ENCODE measurements at places on chromosomes 2 and 18.

- DNase-seq, result peak; percentile 43
Observed at GRCh38 chr2:151774506-151774905, 40.2 kb upstream of the NEB start.

DNA sequence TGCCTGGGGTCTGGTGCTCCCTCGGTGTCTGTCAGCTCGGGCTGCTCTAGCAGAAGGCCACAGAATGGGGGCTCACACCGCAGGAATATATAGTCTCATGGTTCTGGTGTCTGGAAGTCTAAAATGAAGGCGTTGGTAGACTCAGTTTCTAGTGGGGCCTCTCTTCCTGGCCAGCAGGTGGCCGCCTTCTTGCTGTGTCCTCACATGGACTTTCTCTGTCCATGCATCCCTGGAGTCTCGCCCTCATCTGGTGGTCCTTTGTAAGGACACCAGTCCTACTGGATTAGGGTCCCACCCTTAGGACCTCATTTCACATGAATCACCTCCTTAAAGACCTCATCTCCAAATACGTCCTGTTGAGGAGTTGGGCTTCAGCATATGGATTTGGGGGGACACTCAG, 65.7 kb downstream of the RRM2 start:
- no peak for DNase-seq

- DNase-seq, result no peak
Observed at GRCh38 chr18:13051950-13052349, 60.8 kb downstream of the CEP192 start.

GRCh38 chr2:223997938-223998337, 40.7 kb downstream of the MRPL44 start:
- DNase-seq, result peak; percentile 41

DNA sequence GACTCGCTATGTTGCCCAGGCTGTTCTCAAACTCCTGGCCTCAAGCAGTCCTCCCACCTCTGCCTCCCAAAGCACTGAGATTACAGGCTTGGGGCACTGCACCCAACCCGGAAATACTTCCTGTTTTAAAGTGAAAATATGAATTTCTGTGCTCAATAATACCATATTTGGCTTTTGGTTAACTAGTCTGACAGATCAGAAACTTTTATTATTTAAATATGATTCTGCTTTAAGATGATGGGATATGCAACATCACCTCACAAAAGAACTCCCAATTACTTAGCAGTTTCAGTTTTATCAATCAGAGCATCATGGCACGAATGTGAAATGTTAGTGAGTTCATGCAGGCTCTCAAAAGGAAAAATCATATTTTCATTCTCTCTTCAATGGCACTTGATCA, 120.6 kb downstream of the PTRHD1 start:
- DNase-seq, result no peak

GRCh38 chr2:201907563-201907881, 101.2 kb downstream of the CDK15 start:
- DNase-seq, result no peak

DNA sequence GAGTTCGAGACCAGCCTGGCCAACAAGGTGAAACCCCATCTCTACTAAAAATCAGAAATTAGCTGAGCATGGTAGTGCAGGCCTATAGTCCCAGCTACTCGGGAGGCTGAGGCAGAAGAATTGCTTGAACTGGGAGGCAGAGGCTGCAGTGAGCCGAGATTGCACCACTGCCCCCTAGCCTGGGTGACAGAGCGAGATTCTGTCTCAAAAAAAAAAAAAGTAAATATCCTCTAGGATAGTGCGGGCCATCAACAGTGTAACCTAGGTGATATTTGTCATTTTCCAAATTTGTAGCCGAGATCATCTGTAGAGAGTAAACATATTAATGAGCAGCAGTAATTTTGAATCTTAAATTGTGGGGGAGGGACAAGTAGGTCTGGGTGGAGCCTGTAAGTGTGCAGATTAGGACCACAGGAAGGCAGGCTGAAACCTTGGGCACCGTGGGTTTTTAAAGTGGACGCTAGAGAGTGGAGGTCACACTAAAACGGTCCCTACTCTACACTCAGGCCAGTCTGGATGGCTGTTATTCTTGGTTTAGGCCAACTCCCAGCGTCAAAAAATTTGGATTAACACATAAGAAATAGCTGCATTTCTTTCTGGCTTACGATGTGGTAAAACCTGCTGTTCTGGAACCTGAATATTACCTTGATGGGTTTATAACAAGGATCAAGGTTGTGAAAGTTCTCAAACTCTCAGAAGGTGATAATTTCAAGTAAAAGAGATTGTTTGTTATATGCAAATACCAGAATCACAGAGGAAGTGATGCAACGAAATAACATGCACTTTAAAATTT, 22.7 kb upstream of the TET3 start:
- no peak for DNase-seq

DNA sequence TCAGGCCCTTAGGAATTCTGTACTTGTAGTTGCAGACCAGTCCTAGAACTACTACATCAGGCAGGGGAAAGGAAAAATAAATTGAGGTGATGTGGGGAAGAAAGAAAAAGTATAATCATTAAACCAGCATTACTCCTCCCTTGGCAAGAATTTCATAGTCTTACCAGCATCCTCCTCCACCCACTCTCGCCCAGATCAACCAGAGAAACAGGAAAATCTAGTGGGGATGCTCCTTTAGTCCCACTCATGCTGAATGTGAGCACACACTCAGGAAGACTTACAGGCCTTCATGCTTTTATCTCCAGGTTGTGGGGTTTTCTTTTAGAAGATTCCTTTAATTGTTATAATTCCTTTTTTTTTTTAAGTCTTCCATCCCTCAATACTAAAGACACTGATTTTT, 129.3 kb upstream of the CCDC150 start:
- no peak for DNase-seq

- no peak for DNase-seq
Observed at GRCh38 chr2:38130876-38131275, 54.9 kb upstream of the CYP1B1 start.

Measured in AG20443 (cell line).